ENCODE measurements at places on chromosomes 5 and 9.

DNA sequence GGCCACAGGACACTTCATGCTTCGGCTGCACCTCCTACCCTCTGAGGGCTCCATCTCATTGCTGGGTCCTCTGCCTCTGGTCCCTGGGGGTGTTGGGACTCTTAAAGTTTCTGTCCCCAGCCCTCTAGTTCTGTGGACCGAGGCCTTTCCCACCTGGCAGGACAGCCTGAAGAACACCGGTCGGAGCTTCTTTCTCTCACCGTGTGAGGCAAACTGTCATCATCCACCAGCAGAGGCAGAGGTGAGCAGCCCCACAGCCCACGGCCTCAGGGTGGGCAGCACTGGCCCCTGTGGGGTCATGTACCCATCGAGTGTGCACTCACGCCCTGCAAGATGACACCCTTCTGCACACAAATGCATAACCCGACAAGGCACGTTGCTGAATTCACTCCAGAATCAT, 49.9 kb downstream of the IRX2 start:
- no peak for DNase-seq

GRCh38 chr9:136268318-136268717, 22.7 kb upstream of the QSOX2 start:
- DNase-seq: no peak

GRCh38 chr9:23342291-23342690, 483.7 kb downstream of the ELAVL2 start:
- no peak for DNase-seq

DNA sequence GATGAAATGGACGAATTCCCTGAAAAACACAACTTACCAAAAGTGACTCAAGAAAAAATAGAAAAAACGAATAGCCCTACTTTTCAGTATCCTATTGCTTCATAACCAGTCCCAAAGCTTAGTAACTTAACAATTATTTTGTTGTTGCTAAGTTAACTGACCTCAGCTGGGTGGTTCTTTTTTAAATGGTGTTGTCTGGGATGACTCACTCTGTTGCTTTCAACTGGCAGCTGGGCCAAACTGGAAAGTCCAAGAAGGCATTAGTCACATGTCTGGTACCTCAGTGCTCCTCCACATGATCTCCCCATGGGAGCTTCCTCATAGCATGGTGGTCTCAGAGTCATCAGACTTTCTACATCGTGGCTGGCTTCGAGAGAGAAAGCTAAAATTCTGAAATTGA, 47.8 kb upstream of the ADAMTS2 start:
- no peak for DNase-seq

DNA sequence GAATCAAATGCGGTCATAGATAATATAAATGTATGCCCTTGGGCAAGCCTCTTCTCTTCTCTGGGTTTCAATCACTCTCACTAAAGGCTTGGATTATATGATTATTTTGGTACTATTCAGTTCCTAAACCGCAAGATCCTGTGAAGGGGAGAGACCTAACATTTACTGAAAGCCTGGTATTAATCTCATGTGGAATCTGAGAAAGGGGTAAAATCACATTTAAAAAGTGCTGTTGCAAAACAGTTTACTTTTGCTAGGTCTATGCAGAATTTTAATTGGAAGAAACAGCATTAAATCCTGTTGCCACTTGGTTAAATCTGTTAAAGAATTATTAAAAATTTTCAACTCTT, 50.7 kb downstream of the SLC44A1 start:
- DNase-seq: no peak

- no peak for DNase-seq
These were observed 11.6 kb upstream of the POMT1 start for GRCh38 chr9:131491001-131491710.
